ENCODE measurements at places on chromosomes 1 and 21. TPM values are rescaled to one million over a fixed set of nuclear protein-coding genes. Genes with fewer than 3 reads are reported as not detected.
A peak's percentile ranks its signal among the peaks of the same experiment; 100 is the strongest.

GRCh38 chr1:161486806-161487741 lies 18.2 kb upstream of the FCGR2A start:
- peaks cover 30% of the 10 kb centered on the region for H3K27me3 ChIP-seq
- peak; percentile 45 for DNase-seq
- no peak overlapping the region for H3K4me3 ChIP-seq
- H3K27ac ChIP-seq = no peak overlapping the region
- no peaks in the 10 kb centered on the region for H3K36me3 ChIP-seq
- H3K4me1 ChIP-seq = peaks cover 12% of the 10 kb centered on the region

DNA sequence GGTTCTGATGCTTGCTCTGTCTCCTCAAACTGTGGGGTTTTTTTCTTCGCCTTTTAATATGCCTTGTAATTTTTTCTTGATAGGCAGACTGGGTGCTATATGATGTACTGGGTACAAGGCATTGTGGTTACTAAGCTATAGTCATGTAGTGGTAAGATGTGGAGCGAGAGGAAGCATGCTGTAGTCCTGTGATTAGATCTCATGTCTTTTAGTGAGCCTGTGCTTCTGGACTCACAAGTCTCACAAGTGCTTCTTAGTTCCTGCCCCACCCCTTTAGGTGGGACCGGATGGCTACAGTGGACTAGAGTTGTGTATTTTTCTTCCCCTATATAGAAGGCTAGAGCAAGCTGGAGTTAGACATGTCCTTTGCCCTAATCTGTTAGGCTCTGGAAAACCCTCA lies 178.7 kb downstream of the DNM3 start:
- H3K4me1 ChIP-seq = no peaks in the 10 kb centered on the region
- no peaks in the 10 kb centered on the region for H3K36me3 ChIP-seq
- peaks cover 8% of the 10 kb centered on the region for H3K27me3 ChIP-seq
- no peak overlapping the region for H3K27ac ChIP-seq

DNA sequence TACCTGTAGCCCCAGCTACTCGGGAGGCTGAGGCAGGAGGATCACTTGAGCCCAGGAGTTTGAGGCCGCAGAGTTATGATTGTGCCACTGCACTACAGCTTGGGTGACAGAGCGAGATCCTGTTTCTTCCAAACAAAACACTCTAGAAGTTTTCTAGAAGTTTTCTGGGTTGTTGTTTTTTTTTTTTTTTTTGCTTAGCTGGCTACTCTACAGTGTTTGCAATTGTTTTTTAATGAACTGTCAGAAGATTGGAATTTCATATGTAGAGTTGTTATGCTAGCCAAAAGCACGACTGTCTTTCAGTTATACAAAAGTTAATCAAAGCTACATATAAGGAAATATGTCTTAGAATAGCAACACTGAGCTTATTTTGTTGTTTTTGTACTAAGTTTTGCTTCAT lies 30.9 kb upstream of the NEXN start:
- no peak for DNase-seq
- no peak overlapping the region for H3K27ac ChIP-seq
- H3K36me3 ChIP-seq = peaks cover 54% of the 10 kb centered on the region
- H3K4me1 ChIP-seq = peaks cover 2% of the 10 kb centered on the region

DNA sequence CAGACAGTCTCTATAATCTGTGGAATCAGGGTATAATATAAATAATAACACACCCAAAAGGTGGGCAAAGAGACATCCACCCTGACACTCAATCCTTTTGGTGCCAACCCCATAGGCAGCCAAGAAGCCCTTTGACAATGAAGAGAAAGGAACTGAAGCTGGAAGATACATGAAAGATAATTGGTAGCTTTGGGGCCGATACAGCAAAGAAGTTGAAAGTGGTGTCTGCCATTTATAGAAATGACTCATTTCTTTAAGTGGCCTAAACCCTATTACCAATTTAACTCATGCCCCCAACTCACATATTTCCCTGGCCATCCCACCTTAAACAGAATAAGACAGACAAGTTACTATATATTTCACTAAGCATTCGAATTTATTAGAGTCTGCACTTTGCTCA lies 167.0 kb downstream of the ZC3H11B start:
- no peak overlapping the region for H3K4me3 ChIP-seq
- no peak for DNase-seq
- H3K27ac ChIP-seq = no peak overlapping the region
- H3K36me3 ChIP-seq = no peaks in the 10 kb centered on the region
- peaks cover 2% of the 10 kb centered on the region for H3K27me3 ChIP-seq

- no peak for DNase-seq
- H3K27ac ChIP-seq = no peak overlapping the region
- H3K4me3 ChIP-seq = no peak overlapping the region
Measured at GRCh38 chr1:182210417-182210816, 148.9 kb upstream of the ZNF648 start.

DNA sequence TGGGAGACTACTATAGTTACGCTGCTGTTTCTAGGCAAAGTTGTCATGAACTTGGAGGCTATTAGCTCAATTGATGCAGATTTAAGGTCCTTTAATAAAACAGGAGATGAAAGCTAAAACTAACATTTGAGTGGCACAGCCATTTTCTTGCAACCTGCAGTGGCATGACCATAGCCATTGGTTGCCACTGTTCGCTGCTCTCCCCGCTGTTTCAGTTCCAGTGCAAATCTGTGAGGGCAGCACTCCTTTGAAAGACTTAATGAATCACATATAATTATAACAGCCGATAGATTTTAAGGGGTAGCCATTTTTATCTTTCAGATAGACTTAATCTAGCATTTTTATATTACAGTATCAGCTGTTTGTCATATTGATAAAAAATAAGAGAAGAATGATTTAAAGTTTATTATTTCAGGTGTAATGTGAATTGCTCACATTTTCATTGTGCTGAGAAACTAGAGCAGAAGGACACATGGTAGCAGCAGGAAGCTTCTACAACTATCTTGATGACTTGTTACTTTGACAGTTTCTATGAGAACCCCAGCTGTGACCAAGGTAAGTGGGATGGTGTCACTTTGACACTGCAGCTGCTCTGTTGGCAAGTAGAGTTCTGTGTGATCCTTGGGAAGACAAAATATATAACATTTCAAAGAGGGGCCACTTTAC lies 203.7 kb downstream of the PLA2G4A start:
- no peak overlapping the region for H3K4me3 ChIP-seq
- H3K36me3 ChIP-seq = no peaks in the 10 kb centered on the region
- no peak overlapping the region for H3K27ac ChIP-seq
- no peak for DNase-seq

DNA sequence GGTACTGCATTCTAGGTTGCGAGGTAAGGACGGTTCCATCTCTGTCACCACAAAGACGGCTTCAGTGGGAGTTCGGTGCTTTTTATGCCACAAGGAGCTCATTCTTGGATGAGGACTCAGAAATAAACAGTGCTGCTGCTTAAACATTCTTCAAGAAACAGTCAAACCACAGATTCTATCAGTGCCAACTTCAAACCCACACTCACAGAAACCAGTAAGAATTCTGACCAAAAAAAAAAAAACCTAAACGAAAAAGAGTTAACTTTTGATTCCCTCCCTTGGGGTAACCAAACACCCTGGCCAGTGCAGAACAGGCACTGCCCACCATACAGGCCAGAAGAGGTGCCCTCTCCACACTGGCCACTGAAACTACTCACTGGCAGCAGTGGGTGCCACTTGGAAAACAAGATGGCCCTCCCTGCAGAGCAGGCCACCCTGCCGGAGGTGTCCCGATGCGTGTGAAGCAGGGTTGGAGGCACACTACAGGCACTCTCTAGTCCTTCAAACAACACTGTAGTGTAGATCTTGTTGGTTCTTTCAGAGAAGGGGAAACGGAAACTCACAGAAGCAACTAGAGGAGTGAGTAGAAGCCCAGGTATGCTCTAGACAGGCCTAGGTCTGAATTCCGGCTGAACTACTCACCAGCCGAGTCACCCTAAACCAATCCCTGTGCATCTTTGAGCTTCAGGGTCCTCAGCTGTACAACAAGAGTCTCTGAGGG lies 87.3 kb upstream of the TLR5 start:
- no peaks in the 10 kb centered on the region for H3K27me3 ChIP-seq
- peaks cover 1% of the 10 kb centered on the region for H3K36me3 ChIP-seq
- H3K4me3 ChIP-seq = peak overlapping the region; percentile 5
- peak overlapping the region; percentile 81 for H3K27ac ChIP-seq

DNA sequence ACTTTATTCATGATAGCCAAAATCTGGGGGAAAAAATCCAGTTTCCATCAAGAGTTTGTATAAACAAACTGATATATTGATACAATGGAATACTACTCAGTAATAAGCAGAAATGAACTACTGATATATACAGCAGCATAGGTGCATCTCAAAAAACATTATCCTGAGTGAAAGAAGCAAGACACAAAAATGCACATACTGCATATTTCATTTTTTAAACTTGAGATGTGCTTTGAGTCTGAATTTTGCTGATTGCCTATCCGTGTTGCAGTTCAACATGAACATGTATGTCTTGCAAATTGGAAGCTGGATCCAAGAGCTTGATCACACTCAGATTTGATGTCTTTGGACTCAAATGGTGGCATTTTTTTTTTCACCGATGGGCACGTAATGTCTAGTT lies 132.4 kb downstream of the TSEN15 start:
- DNase-seq = no peak
- no peak overlapping the region for H3K4me3 ChIP-seq
- H3K27ac ChIP-seq = no peak overlapping the region
- no peaks in the 10 kb centered on the region for H3K36me3 ChIP-seq

DNA sequence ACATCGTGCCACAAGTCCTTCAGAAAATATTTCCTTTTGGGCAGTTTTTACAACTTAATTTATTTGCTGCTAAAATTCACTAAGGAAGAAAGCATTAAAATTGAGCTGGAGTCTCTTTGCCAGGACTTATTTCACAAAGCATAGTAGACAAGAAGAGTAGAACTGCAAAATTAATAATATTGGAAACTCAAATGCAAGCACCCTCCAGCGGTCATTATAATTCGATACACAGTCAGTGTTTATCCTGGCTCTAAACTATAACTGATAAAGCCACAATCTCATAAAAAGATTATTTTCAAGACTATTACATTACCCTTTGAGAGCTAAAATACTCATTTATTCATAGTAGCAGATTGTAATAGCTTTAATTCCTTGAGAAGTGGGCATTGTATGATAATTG lies 655.4 kb downstream of the RWDD3 start:
- H3K4me3 ChIP-seq = no peak overlapping the region
- H3K36me3 ChIP-seq = no peaks in the 10 kb centered on the region
- H3K4me1 ChIP-seq = no peaks in the 10 kb centered on the region
- H3K27ac ChIP-seq = no peak overlapping the region
- no peak for DNase-seq
- H3K27me3 ChIP-seq = no peaks in the 10 kb centered on the region

GRCh38 chr1:205396967-205397616 lies 24.8 kb downstream of the LEMD1 start:
- H3K27me3 ChIP-seq = peaks cover 6% of the 10 kb centered on the region
- H3K36me3 ChIP-seq = no peaks in the 10 kb centered on the region
- DNase-seq = peak; percentile 38
- no peak overlapping the region for H3K27ac ChIP-seq

DNA sequence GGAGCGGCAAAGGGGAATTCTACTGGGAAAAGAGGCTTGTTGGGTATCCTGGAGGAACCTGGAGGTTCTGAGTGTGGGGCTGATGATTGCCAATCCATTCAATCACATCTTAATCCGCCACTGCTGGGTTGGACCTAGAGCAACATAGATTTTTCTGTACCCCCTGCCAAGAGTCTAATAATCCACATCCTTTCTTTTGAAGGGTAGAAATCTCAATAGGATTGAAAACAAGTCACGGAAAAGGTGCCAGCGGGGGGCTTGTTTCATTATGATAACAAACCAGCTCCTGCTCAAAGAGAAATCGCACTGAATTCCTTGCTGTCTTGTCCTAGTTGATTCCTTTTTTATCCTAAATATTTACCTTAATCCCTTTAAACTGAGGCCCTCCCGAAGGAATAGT lies 528.5 kb downstream of the ADGRL2 start:
- DNase-seq = no peak
- no peaks in the 10 kb centered on the region for H3K27me3 ChIP-seq
- no peak overlapping the region for H3K27ac ChIP-seq
- no peaks in the 10 kb centered on the region for H3K4me1 ChIP-seq
- no peak overlapping the region for H3K4me3 ChIP-seq
- no peaks in the 10 kb centered on the region for H3K36me3 ChIP-seq

DNA sequence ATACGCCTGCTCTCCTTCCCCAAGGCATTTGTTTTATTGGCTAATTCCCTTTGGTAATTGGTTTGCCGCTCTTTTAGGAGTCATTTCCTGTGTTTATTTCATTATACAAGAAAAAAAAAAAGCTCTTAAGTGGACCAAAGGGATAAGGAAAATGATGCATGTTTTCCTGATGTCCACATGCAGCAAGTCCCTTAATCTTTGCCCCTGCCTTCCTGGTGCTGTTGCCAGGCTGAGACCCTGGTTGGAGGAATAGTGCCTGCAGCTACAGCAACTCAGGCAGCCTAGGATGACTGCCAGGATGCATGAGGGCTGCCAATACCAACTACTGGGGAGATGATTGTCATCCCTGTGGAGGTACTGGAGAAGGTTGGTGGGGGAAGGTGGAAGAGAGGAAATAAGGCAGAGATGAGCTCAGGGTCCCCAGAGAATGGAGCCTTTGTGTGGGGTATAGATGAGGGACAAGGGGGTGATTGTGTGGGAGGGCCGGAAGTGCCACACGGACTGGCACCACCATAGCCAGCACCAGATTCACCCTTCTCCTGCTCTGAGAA lies 6.1 kb upstream of the GATAD2B start:
- H3K4me3 ChIP-seq = no peak overlapping the region
- peak overlapping the region; percentile 44 for H3K27ac ChIP-seq
- no peaks in the 10 kb centered on the region for H3K27me3 ChIP-seq
- peaks cover 9% of the 10 kb centered on the region for H3K4me1 ChIP-seq

- no peak overlapping the region for H3K27ac ChIP-seq
Measured at GRCh38 chr1:185679220-185679619, 55.0 kb upstream of the HMCN1 start.

GRCh38 chr1:178844436-178844835 lies 26.4 kb downstream of the ANGPTL1 start:
- H3K4me3 ChIP-seq = no peak overlapping the region
- H3K4me1 ChIP-seq = no peaks in the 10 kb centered on the region
- no peaks in the 10 kb centered on the region for H3K27me3 ChIP-seq
- no peak for DNase-seq
- H3K27ac ChIP-seq = no peak overlapping the region

GRCh38 chr1:6592865-6593593 lies 9.6 kb downstream of the KLHL21 start:
- H3K27me3 ChIP-seq = no peaks in the 10 kb centered on the region
- no peak for DNase-seq
- H3K27ac ChIP-seq = no peak overlapping the region
- H3K4me3 ChIP-seq = no peak overlapping the region

DNA sequence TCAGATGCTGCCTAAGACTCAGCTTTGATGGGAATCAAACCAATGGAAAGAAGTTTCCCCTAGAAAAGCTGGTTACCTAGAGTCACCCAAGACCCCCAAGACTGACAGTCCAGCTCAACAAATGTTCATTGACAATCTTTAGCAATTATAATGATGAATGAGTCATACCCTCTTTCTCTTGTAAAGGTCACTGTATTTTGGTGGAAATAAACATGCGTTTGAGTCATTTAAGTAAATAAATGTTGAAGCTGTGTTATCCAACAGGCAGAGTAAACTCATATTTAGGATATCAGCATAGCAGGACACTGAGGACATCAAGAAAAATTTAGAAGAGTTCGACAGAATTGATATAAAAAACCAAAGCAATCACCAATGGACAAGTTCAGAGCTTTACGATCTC lies 295.9 kb downstream of the RGS7 start:
- H3K36me3 ChIP-seq = no peaks in the 10 kb centered on the region
- no peak overlapping the region for H3K4me3 ChIP-seq
- no peaks in the 10 kb centered on the region for H3K4me1 ChIP-seq

Gene SPRR4
- not detected for total RNA-seq

Gene ROR1
- total RNA-seq = not detected

Gene GBP2
- total RNA-seq = 253 TPM

Gene TMPRSS15
- not detected for total RNA-seq

Gene GLIS1
- total RNA-seq = not detected

Gene PDE9A
- 7.1 TPM for total RNA-seq

Gene FAAH
- 7.5 TPM for total RNA-seq

Measured in activated CD4-positive, alpha-beta T cell treated with anti-CD3 and anti-CD28 coated beads for 36 hours (primary cell).